AG10803 (cell line): ENCODE measurements at places on chromosomes 7 and 10.

GRCh38 chr7:6512892-6513291 lies 38.4 kb downstream of the GRID2IP start:
- no peak for DNase-seq

DNA sequence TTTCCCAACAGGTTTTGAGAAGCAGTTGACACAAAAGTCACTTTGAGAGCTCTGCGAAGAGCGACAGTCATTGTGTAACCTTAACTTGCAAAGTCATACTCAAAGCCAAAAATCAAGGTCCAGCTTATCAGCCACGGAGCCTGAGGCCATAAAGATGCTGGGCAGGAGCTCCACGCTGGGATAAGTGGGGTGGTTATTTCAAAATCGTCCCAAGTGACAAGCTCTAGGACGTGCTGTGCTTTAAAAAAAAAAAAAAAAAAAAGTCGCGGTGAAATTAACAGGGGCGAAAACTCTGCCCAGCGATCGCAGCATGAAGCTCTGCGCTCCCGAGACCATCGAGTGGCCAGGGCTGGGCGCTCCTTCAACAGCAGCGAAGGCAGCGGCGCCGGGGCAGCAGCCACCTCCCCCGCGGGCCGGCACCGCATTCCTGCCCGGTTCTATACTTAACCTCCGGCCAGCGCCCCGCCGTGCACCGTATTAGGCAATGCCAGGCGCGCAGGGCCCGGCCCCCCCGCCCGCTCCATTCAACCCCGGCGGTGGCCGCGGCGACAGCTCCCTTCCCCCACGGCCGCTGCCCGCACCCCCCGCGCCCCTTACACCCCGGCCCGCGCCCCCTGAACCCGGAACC lies 657 bp downstream of the HACD1 start:
- peak; percentile 69 for DNase-seq

DNA sequence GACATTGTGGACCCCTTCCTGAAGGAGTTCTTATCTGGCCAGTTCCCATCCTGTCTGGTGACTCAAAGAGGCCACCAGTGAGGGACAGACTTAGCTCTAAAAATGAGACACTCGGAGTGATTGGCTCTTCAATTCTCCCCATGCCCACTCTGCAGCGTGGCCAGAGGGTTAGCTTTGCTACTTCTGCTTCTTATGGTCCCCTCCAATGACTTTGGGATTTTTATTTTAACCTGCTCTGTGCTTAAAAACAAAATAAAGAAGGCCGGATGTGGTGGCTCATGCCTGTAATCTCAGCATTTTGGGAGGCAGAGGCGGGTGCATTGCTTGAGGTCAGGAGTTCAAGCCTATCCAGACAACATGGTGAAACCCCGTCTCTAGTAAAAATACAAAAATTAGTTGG lies 573.0 kb upstream of the AUTS2 start:
- DNase-seq = no peak

DNA sequence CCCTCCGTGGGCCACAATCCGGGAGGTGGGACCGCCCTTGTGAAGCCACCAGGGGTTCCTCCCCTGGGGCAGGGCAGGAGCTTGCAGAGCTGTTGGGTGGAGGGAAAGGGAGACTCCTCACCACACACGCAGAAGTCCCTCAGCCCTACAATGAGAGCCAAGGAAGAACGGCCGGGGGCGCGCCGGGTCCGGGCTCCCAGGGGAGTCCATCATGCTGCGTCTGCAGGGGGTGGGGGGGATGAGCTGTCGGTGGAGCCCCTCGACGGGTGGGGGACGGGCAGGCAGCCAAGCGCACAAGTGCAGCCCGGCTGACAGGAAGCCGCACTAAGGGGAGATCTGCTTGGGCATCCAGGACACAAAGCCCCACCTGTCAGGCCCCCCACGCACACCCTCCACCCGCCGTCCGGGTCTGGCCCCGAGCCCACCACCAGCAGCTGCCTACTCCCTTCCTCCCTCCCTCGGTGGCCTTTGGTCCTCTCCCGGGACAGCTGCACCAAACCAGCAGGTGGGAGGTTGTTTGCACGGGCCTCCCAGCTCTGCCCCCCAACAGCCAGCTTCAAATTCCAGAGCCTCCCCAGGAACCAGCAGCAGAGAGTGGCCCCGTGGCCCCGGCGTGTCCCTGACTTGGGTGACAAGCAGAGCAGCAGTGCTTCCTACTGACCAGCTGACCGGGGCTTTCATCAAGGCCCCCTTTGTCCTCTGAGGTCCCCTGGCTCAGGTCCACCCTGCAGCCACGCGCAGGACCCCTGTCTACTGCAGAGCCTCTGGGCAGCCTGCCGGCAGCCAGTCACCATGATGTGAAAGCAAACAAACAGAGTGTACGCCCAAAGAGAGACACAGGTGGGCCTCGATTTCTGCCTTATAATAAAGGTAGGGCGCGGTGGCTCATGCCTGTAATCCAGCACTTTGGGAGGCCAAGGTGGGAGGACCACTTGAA lies 50.3 kb downstream of the HIP1 start:
- no peak for DNase-seq

DNA sequence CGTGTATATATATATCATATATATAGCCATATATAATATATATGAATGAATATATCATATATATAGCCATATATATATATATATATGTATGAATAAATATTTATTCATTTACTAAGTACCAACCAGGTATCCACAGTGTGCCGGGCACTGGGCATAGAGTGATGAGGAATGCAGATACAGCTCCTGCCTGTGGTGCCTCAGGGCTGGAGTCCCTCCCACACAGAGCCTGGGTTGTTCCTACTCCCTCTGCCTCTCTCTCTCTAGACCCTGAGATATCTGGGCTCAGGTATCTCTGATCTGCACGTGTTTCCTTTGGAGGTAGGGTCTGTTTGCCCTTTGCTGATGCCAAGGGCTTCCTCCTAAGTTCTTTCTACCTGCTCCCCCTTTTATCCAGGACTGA lies 1.4 kb upstream of the PLPP4 start:
- DNase-seq = no peak

DNA sequence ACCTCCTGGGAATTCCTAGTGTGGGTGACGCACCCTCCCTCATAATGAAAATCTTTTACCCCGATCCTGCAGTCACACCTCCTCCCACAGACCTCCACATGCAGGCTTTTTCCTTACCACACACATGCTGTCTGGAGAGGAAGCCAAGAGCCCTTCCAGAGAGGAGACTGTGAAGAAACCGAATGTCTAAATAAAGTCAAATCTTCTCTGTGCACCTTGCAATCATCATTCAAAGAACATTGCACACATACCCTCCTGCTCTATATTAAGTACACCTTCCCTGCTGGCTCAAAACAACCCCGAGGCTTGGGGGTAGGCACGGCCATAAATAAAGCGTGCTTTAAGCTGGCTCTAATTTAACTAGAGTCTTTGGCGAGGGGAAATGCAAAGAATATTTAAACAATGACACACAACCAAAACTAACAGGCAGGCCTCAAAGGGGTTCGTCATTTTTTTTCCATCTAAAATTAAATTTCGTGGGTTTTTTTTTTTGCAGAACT lies 34.9 kb downstream of the CALML3 start:
- DNase-seq = peak; percentile 79

- peak; percentile 62 for DNase-seq
Observed at GRCh38 chr7:74043523-74043951, 15.6 kb downstream of the ELN start.

- DNase-seq = no peak
Observed at GRCh38 chr10:86299562-86299961, 67.0 kb downstream of the GRID1 start.

DNA sequence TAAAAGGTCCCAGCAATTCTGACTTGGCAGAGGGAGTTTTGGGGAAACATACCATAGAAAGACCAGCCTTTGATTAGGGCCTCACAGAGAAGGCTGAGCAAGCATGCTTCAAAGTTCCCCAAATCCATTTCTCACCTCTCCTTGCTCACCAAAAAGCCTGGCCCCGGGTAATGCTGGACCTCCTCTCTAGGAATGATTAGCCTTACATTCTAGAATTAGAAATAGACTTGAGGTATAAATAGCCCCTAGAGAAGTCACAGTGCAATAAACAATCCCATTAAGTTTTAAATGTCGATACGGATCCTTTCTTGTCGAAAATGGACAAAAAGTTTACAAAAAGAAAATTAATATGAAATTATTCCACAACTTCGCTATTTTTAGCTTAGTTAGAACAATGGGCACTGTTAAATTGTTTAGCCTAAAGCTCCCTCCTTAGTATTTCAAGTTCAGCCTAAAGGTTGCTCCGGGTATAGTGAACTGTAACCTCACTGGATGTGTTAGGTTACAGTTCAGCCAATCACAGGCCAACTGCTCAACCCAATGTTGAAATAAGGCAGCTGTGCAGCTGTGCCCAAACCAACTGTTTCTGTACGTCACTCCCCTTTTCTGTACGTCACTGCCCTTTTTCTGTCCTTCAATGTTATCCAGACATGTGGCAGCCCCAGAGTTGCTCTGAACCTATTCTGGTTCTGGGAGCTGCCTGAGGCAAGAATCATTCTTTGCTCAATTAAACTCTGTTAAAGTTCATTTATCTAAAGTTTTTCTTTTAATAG lies 7.9 kb upstream of the GSDME start:
- DNase-seq = peak; percentile 31

DNA sequence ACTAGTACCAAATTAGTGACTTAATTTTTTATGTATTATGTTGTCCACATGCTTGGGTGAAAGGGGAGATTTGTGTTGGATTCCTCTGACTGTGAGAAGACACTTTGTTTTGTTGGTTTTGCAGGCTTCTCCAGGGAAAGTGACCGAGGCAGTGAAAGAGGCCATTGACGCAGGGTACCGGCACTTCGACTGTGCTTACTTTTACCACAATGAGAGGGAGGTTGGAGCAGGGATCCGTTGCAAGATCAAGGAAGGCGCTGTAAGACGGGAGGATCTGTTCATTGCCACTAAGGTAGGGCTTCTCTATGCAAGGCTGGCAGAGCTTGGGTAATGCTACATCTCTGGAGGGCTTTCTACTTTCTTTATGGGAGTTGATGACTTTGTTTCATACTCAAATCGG lies 4.5 kb downstream of the AKR1E2 start:
- DNase-seq = no peak

DNA sequence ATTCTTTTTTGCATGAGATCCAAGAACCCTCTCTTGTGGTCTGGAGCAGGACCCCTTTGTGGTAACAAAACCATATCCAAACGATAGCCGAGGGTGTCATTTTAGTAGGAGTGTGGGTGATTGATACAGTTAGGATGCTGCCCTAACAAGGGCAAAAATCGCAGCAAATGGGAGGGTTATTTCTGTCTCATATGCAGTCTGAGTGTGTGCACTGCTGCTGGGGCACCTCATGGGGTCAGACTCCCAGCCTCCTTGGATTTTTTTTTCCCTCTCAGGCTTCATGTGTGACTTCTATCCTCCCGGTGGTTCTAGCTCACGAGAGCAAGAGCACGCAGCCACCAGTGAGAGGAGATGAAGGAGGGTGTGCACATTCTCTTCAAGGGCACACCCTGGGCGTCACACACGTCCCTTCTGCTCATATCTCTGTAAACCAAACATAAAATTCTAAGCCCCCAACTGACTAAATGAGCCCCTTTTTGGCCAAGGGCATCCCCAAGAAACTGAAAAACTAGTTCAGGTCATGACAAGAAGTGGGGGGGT lies 28.6 kb upstream of the IL15RA start:
- DNase-seq = no peak

DNA sequence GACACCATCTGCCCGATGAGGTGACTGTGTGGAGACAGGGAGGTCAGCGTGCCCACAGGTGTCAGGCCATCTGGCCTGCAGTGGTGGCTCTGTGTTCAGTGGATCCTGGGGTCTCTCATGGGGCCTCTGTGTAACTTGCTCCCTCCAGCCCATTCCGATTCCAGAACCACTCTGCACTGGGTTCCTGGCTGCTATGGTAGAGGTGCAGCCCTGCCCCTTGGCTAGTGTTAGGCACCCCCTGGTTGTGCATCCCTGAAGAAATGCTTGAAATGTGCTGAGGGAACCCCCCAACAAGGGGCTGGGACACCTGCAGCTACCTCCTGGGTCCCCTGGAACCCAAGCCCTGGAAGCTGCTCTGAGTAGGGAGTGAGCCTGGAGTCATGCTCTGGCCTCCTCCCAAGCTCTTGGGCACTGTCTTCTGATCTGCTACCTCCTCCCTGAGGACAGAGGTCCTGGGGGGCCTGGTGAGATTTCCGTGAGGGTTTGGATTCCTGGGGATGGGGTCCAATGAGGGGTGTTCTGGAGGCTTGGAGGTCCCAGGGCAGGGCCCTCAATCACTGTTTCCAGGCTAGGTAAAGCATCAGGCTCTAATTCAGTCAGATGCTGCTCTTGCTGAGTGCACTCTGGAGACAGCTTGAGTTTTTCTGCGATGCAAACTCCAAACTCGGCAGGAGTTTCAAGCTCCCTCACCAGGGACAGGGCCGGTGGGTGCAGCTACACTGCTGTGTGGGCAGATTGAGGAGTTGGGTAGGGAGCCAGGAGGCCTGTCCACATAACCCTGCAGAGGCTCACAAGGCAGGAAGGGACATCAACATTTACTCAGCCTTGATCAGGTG lies 27.7 kb downstream of the RAMP3 start:
- no peak for DNase-seq

GRCh38 chr7:116167177-116167576 lies 43.2 kb upstream of the TES start:
- DNase-seq = no peak

DNA sequence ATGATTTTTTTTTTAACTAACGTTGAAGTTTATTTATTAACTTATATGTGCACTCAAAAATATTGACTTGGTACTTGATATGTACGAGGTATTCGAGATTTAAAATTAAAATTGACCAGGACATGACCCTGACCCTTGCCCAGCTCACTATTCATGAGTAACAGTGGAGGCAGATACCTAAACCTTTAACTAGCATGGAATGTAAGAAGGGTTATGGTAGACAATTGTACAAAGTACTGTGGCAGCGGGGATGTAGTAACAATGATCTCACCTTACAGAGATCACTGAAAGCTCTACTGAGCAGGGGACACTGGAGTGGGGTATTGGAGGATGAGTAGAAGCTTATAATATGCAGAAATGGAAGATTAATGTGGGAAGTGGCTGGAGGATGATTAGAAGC lies 60.8 kb downstream of the ADRA2A start:
- DNase-seq = no peak

DNA sequence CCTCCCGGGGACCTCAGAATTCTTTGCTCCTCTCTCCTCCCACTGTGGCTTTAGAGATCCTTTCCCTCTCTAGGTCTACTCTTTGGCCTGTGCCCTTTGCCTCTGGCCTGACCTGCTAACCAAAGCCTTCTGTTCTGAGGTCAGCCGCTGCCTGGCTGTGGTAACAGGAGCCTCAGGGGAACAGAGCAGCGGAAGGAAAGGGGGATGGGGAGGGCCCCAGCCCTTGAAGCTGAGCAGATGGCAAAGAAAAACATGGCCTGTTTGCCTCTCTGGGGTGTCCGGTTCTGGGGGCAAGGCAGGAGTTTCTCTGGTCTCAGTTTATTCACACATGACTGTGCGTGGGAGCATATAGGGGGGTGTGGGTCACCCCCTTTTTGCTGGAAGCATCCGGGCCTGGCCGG lies 28.2 kb downstream of the COL26A1 start:
- DNase-seq = peak; percentile 32

- DNase-seq = no peak
Observed at GRCh38 chr7:617614-618538, 98.2 kb upstream of the PDGFA start.
